Stimulated activated CD4-positive, alpha-beta T cell treated with anti-CD3 and anti-CD28 coated beads, Interleukin-15, amount 100 ng/mL, for 48 hours (primary cell): ENCODE measurements at places on chromosomes 6 and 20.

DNA sequence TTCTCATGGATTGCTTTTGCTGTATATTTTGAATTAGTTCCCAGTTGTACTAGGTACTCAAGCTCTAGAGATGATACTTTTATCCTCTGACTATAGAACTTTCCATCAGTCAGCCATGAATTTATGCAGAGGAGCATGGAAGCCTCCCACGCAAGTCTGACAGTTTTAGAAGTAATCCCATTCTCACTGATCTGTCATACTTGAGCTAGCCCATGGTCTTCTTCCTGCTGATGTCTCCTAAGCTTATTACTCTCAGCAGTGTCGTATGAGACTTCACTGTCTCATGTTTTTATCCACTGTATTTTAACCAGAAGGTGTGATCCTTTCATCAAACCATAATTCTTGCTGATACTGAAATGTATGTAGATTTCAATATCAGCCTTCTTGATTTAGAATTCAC lies 715.2 kb upstream of the MARCKS start:
- no peak for DNase-seq

GRCh38 chr6:119501798-119502483 lies 152.4 kb upstream of the MAN1A1 start:
- no peak for DNase-seq

DNA sequence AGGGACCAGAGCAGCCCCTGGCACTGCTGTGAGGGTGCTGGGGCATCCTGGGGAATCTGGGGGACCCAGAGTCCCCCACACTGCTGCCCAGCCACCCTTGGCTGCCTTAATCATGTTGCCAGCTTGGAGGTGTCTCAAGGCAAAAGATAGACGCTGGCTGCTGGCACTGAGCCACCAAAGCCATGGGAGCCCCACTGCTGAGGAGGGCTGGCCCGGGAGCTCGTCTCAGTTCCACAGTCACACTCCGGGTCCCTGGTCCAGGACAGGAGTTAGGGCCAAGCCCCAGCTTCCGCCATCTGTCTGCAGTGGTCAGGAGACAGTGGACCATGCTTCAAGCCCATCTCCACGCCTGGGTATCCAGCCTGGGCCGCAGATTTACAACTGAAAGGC lies 41.0 kb upstream of the HMGA1 start:
- no peak for DNase-seq

DNA sequence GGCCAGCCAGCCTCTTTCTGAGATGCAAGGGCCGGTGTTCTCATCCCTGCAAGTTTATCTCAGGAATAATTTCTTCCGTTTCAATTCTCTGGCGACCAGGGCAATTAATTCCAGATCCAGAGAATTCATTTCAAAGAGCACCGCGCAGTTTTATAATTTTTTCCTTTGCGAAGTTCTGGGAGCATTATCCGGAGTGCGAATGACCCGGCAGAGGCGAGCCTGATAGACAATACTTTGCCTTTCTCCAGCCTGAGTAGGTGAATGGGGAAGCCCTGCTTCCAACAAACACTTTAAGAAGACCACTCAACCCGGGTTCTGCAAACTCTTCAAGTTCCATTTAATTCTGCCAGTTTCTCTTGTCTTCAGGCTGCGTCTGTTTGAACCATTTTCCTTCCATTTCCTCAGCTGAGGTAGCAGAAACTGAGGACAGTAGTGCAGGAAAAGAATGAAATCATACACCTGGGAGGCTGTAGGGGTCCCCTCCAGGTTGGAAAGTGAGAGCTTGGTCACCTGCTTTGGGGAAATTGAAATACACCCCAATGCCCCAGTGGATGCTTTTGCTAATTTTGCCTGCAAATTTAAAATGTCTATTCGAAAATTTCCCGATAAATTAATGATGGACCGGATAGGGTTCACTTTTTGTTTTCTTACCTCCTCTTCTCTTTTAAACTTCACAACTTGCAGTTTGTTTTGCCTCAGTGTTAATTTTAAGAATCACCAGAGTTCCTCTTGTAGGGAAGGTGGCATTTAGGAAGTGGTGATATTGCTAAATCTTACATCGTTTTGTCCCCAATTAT lies 1.1 kb downstream of the VGLL2 start:
- DNase-seq = no peak

GRCh38 chr6:57294862-57295445 lies 22.5 kb upstream of the PRIM2 start:
- DNase-seq = no peak
